ENCODE measurements at places on chromosomes 3 and 15.

GRCh38 chr3:108661699-108662098 lies 72.2 kb downstream of the DZIP3 start:
- DNase-seq: no peak

- DNase-seq: no peak
These were observed 1.0 kb downstream of the PRKCD start for GRCh38 chr3:53161820-53162671.

DNA sequence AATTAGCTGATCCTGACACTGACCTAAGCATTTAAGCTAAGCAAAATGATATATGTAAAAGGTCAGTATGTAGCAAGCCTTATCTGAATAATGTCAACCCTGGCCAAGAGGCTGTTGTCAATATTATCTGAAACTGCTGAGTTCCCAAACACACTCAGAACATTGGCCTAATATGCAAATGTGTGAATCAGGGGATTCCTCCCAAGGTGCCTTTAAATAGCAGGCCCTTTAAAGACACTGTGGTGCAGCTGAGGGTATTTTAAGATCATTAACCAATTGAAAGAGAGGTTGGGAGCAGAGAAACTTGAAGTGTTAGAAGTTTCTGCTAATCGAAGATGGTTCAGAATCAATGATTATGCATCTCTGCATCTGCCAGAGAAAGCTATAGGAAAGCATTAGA lies 207.0 kb downstream of the NTRK3 start:
- DNase-seq: no peak

GRCh38 chr3:49650637-49651036 lies 23.5 kb upstream of the APEH start:
- DNase-seq: no peak

- DNase-seq: peak; percentile 7
These were observed 37.7 kb upstream of the FGD5 start for GRCh38 chr3:14780927-14781507.

- DNase-seq: no peak
These were observed 62.7 kb upstream of the MFGE8 start for GRCh38 chr15:88975891-88976290.

DNA sequence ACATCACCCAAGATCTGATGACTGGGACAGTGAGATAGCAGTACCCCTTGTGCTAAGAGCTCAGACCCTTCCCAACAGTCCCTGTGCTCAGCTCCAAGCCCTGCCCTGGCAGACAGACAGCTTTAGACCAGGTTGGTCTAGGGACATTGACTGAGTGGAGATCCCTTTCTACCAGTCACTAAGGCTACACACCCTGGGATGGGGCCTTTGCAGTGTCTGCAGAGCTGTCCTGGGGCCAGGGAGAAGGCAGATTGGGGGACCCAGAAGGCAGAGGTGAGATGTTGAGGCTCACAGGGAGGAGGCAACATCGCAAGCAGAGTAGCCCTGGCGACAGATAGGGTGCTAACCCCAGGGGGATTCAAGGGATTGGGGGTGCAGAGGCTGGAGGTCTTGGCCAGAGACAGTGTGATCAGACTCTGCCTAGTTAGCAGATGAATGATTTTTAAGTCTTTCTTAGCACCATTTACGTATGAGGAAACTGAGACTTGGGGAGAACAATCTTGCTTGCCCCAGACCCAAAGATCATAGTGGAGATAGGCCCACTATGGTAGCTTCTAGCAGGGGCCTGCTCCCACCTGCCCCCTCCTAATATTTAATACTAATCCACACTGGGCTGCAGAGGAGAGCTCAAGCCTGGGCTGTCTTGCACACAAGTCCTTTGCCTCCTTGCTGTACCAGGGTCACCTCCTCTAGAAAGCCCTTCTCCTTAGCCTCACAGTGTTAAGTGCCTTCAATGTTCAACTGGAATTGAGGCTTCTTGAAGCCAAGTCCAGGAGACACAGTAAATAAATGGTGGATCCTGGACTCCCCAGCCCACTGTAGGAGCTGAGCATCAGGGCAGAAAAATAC lies 32.6 kb downstream of the HMCES start:
- no peak for DNase-seq

DNA sequence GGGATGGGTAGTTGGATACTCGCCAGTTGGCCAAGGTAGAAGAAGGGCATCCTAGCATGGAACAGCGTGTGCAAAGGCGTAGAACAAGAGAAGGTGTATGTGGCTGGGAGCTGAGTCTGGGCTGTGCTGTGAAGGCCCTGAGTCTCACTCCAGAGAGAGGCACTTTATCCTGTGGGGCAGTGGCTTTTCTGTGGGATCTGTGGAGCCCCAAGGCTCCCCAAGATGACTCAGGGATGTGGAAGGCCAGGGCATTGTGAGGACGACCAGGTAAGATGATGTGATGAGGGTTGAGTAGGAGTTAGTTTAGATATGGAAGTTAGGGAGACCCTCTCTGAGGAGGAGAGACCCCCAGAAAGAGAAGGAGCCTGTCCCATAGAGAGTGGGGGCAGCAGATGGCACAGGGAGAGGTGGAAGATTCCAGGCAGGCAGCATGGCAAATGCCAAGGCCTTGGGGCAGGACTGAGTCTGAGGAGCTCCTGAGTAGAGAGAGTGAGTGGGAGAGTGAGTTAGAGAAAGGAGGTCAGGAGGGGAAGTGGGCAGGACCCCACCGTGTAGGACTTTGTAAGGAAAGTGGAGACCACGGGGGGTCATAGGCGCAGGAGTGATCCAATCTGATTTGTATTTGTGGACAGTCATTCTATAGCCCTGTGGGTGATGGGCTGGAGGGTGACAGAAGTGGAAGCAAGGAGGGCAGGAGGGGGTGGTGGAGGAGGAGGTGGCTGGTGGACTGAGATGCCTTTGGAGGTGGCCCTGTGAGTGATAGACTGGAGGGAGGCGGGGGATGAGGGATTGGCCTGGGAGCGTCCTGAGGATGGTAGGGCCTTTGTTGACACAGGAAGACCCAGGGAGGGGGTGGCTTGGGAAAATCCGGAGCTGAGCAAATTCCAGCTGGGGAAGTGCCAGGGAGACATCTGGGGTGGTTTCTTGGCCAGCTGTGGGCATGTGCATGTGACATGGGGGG lies 50.3 kb downstream of the FBLN2 start:
- DNase-seq: no peak

GRCh38 chr3:192188218-192188835 lies 539.0 kb downstream of the FGF12 start:
- DNase-seq: no peak

- no peak for DNase-seq
These were observed 25.5 kb upstream of the PDHB start for GRCh38 chr3:58459160-58459559.

Measured in GF-D8 (cell line).